Endodermal cell (in vitro differentiated cells): ENCODE measurements at places on chromosomes 5 and 9. TPM values are rescaled to one million over a fixed set of nuclear protein-coding genes. Genes with fewer than 3 reads are reported as not detected.

DNA sequence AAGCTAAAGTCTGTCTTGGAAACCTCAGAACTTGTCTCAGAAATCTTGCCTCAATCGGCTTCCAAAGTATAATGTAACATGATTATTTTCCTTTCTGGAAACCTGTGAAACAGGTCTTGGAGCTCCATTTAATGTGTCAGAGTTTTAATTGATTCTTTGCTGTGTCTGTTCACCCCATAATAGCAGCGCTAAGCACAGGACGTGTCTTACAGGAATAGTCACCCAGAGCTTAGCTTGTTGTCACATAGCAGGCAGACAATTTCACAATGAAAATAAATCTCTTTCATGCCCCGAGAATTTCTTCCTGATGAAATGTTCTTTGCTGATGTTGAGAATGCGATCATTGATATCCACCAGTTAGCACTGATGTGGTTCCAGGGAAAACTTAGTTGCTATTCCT lies 40.2 kb upstream of the PTPN3 start:
- no peaks in the 10 kb centered on the region for H3K36me3 ChIP-seq
- H3K27ac ChIP-seq, result no peak overlapping the region

ENTPD8 gene
- 0.75 and 0.84 TPM in 2 replicates for total RNA-seq

GRCh38 chr9:23145467-23145866 lies 680.6 kb downstream of the ELAVL2 start:
- H3K27ac ChIP-seq, result no peak overlapping the region
- no peaks in the 10 kb centered on the region for H3K36me3 ChIP-seq
- H3K4me1 ChIP-seq, result no peaks in the 10 kb centered on the region
- H3K27me3 ChIP-seq, result no peaks in the 10 kb centered on the region
- no peak overlapping the region for H3K4me3 ChIP-seq
- no peak for DNase-seq

ZNG1A gene
- 43.5 and 45.7 TPM in 2 replicates for total RNA-seq

DNA sequence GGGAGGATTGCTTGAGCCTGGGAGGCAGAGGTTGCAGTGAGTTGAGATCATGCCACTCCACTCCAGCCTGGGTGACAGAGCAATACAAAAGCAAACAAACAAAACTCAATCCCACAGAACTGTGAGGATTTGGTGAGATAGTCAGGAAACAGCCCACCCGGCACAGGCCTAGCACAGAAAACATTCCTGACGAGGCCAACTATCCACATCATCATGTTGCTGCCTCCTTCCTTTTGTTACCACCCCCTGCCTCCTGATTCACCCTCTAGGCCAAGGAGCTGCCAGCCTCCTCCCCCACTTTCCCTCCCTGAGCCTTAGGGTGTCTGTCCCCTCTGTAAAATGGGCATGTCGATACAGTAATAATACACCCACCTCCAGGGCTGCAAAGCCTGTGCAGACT lies 39.0 kb downstream of the STK10 start:
- DNase-seq, result no peak
- H3K4me1 ChIP-seq, result peaks cover 5% of the 10 kb centered on the region
- H3K27ac ChIP-seq, result no peak overlapping the region
- H3K36me3 ChIP-seq, result no peaks in the 10 kb centered on the region
- no peak overlapping the region for H3K4me3 ChIP-seq
